ENCODE measurements at places on chromosomes 16 and 17.
A peak's percentile ranks its signal among the peaks of the same experiment; 100 is the strongest.

GRCh38 chr17:61464130-61464842, 12.1 kb downstream of the TBX4 start:
- no peak for DNase-seq

DNA sequence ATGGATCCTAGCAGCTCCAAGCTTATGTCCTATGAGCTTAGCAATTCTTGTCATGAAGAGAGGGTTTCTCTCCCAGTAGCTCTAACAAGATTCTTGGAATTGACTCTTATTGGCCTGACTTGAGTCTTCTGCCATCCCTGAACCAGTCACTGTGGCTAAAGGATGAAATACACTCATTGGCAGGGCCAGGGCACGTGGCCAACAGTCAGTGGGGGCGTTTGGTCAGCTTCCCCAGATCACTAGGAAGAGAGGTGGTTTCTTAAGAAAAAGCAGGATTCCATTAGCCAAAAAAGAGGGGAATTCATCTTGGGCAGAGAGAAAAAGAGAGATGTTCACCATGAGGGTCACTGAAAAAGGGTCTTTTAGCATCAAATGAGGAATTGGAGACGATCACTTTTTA, 363.2 kb downstream of the SNX29 start:
- no peak for DNase-seq

- DNase-seq, result peak; percentile 96
Measured at GRCh38 chr17:17206124-17206912, at the start of gene PLD6. TSS of gene PLD6 (minus strand) at chr17:17206333. CDS start at chr17:17206286, 47 bp downstream.

DNA sequence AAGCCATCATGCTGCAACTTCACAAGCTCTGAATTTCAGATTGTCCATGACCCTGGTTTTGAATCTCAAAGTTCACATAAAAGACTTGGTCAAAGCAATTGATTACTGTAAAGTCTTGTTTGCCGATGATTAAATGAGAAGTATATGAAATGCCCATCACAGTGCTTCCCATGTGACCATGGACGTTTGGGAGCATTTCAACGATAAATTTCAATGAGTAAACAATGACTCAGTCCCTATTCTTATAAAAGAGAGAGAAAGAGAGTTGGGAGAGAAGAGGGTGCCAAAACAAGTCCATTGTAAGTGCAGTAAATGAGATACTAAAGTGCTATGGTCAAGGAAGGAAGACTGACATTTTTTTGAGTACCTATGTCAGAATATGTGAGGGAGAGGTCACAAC, 276.9 kb downstream of the SOX9 start:
- no peak for DNase-seq

GRCh38 chr17:550041-550398, 164.6 kb downstream of the VPS53 start:
- no peak for DNase-seq

- DNase-seq, result no peak
Measured at GRCh38 chr17:7419819-7420610, at the start of gene SPEM1. TSS of gene SPEM1 (plus strand) at chr17:7420324. CDS start at chr17:7420385, 61 bp downstream.

DNA sequence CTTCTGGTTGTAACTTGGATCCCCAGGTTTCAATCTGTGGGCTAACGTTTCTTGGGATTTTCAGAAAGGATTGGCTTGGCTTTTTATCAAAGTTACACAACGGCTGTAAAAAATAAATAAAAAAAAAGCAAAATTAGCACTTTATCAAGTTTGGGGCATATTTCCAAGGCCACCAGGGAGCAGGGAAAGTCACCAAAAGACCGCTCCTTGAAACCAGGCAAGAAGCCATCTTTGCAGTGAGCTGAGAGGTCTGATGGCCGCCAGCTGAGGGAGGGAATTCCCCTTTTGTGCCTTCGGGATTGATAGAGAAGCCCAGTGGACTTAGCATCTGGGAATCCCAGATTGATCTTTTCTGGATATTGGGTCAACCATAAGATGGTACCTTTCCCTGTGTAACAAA, 192.2 kb downstream of the WWOX start:
- DNase-seq, result no peak

DNA sequence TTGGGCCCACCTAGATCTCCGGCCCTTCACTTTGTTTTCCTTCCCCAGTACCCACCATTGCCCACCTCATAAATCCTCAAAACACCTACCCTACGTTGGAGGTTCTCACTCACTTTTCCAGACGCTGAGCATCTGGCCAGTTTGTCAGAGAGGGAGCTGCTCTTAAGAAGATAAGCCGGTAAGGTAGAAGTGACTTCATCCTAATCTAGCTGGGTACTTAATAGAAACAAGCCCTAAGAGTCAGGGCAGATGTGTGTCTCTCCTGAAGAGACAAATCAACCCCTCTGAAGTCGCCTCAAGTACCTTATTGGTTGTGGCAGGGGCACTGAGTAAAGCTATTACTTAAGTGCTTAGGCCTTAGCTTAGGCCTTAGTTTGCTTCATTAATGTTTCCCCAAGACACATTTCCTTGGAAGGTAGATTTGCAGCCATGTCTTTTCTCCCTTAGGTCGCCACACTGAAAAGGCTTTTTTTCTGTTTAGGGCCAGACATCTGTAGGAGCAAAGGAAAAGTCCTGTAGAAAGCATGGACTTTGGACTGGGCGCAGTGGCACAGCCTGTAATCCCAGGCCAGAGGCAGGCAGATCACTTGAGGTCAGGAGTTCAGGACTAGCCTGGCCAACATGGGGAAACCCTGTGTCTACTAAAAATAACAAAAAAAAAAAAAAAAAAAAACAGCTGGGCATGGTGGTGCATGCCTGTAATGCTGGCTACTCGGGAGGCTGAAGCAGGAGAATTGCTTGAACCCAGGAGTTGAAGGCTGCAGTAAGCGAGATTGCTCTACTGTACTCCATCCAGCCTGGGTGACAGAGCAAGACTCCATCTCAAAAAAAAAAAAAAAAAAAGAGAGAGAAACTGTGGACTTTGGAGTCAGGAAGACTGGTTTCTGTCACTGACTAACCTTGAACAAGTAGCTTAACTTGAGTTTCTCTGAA, 1.0 kb downstream of the TACO1 start:
- peak; percentile 32 for DNase-seq

- peak; percentile 88 for DNase-seq
Measured at GRCh38 chr17:40177275-40177874, at the start of gene RAPGEFL1. TSS of gene RAPGEFL1 (plus strand) at chr17:40177470. CDS start at chr17:40177862, 392 bp downstream.

GRCh38 chr16:8481810-8482209, 108.5 kb downstream of the TMEM114 start:
- DNase-seq, result no peak

DNA sequence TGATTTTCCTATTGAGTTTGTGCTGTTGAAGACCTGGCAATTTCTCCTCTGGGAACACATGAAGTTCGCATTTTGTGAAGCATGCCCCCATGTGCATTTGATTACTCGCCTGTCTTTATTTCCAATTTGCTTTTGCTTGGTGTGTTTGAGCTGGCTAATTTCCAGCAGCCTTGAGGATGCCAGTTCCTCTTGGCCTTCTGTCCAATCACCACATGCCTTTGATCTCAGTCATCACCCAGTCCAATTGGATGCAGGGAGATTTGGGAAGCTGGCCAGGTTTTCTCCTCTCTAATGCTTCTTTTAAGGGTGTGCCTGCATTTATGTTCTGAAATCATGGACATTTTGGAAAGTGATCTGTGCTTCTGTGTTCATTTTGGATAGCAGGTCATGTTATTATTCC, 3.8 kb upstream of the TMEM100 start:
- no peak for DNase-seq

- no peak for DNase-seq
Measured at GRCh38 chr17:17067257-17067656, 25.0 kb downstream of the MPRIP start.

DNA sequence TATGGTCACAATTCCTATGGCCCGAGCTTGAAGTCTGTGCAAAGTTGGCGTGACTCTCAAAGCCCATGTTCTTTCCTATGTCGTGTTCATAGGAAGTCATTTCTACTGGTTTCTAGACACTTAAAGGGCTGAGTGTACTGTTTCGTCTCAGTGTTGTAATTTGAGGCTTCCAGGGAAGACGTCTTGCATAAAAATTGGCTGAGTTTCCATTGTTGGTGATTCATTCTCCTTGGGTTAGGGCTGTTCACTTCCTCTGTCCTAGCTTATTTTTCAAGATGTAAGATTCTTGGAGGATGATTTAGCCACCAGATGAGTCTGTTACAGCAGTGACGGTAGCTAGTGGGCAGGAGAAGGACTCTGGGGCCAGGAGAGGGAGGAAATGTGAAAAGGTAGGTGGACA, 43.1 kb downstream of the PIK3R5 start:
- no peak for DNase-seq

All from B cell (primary cell).